ENCODE measurements at places on chromosomes 5 and 9. TPM values are rescaled to one million over a fixed set of nuclear protein-coding genes. Genes with fewer than 3 reads are reported as not detected.

The FOXD4 gene
- 0.75 TPM for total RNA-seq

DNA sequence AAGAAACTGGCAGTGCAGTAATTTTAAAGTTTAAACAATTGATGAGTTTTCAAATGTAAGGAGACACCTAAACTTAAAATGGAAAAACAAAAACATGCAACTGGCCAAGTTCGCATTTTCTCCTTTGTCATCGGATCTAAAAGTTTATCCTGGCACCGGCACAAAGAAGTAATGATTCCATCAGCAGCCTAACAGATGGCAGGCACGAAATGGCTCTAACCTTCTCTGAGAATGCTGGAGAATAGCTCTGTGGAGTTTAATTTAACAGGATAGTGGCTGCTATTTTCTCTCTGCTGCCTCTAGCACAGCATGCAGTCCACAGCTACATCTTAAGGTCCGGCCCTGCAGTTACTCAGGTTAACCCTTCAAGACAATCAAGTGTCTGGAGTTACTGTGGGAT lies 82.2 kb downstream of the PRELID2 start:
- no peaks in the 10 kb centered on the region for H3K27me3 ChIP-seq
- DNase-seq: no peak
- H3K4me1 ChIP-seq: no peaks in the 10 kb centered on the region
- no peak overlapping the region for H3K4me3 ChIP-seq
- H3K36me3 ChIP-seq: no peaks in the 10 kb centered on the region
- H3K27ac ChIP-seq: no peak overlapping the region

DNA sequence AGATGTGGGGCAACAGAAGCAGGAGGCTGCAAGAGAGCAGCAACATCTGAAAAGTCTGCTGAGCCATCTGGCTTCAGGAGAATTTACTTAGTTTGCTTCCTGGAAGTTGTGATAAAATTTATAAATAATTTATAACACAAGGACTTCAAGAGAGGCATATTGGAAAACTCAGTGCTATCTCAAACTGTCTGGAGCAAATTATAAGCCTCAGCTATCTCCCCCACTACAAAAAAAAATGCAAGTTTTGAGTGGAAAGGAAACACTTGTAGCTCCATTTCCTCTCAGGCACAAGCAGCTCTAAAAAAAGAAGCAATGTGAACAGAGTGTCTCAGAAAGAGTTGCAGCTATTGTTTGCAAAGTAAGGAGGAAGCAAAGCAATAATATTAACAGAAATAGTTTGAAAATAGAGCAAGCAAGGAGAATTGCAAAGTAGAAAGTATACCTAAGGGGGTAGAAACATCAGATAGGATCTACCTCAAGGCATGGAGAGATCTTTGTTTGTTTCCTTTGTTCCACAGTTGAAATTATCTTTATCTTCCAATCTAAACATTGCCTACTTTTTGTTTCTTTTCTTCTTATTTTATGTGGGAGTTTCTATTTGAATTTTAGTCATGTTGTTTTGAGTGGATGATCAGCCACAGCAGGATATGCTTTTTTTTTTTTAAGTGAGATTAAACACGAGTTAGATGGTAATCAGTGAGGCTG lies 55.9 kb upstream of the IL6ST start:
- DNase-seq: no peak
- H3K27ac ChIP-seq: peak overlapping the region; percentile 44
- no peak overlapping the region for H3K4me3 ChIP-seq
- H3K4me1 ChIP-seq: peaks cover 23% of the 10 kb centered on the region
- no peaks in the 10 kb centered on the region for H3K27me3 ChIP-seq

GRCh38 chr9:2663461-2664173 lies 42.0 kb downstream of the VLDLR start:
- H3K27ac ChIP-seq: no peak overlapping the region
- H3K36me3 ChIP-seq: no peaks in the 10 kb centered on the region

- no peaks in the 10 kb centered on the region for H3K4me1 ChIP-seq
- DNase-seq: no peak
- no peak overlapping the region for H3K4me3 ChIP-seq
- no peaks in the 10 kb centered on the region for H3K27me3 ChIP-seq
Measured at GRCh38 chr5:69084195-69084594, 9.6 kb upstream of the SLC30A5 start.

- no peak overlapping the region for H3K27ac ChIP-seq
- no peaks in the 10 kb centered on the region for H3K36me3 ChIP-seq
- no peak overlapping the region for H3K4me3 ChIP-seq
- no peaks in the 10 kb centered on the region for H3K27me3 ChIP-seq
Measured at GRCh38 chr5:9429691-9430215, 116.1 kb downstream of the SEMA5A start.

- no peak within 1 kb of the TSS for H3K4me3 ChIP-seq
- H3K27me3 ChIP-seq: no peaks in the 10 kb centered on the region
- no peaks in the 10 kb centered on the region for H3K36me3 ChIP-seq
- H3K27ac ChIP-seq: no peak within 1 kb of the TSS
- no peaks in the 10 kb centered on the region for H3K4me1 ChIP-seq
- no peak for DNase-seq
Measured at GRCh38 chr5:170783498-170784247, at the start of gene GABRP. Gene GABRP (plus strand): TSS chr5:170783725. CDS start chr5:170788616, 4,891 bp downstream.

DNA sequence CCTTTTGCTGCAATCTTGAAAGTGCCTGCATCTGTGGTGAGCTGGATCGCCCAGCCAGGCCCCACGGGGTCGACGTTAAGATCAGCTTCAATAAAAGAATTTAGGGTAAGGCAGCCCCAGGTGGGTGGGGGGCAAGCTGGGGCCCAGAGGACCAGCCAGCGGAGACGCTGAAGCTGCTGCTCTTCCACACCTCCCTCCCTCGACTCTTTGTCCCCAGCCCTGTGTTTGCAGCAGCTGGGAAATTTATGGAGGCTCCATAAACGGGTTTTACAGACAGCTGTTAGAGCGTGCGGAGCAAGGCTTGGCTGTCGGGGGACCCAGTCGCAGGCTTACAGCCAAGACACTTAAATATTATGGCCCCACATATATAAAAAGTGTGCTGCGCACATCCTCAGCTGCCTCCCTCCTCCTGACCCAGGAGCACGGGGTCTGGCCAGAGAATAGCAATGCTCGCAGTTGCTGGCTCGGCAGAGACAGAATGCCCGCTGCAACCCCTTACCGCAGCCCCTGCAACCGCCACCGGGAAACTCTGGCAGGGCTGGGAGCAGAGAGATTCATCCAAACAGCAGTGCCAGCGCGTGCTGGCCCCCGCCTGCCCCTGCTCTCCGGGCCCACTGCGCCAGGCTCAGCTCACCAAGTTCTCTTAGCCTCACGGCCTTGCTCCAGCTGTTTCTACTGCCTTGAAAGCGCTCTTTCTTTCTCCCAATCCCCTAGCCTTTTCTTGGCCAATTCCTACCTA lies 28.4 kb upstream of the MVB12B start:
- peaks cover 5% of the 10 kb centered on the region for H3K4me1 ChIP-seq
- H3K4me3 ChIP-seq: no peak overlapping the region
- no peaks in the 10 kb centered on the region for H3K36me3 ChIP-seq
- DNase-seq: no peak
- no peaks in the 10 kb centered on the region for H3K27me3 ChIP-seq

The OR1J2 gene
- not detected for total RNA-seq

DNA sequence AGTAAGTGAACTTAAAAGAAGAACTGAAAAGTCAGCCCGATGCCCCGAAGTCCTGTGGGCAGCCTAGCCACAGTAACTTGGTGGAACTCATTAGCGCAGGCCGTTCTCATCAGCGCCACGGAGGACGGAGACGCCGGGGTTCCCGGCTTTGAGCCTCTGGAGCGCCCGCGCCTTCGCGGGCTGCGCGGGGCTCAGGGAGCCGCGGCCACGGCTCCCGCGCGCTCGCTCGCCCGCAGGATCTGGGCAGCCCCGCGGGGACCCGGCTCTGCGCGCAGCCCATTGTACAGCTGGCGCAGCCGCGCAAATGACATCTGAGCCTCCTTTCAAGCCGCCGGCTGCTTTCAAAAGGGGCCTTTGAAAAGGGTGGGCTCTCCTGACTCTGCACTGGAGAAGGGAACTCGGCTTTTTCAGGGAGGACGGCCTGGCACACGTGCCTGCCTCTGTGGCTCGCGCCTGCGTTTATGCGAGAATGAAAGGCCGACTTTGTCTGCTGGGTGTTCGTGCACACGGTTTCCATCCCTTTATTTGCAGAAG lies 40.7 kb downstream of the TLR4 start:
- peak overlapping the region; percentile 28 for H3K4me3 ChIP-seq
- H3K27me3 ChIP-seq: no peaks in the 10 kb centered on the region
- H3K27ac ChIP-seq: no peak overlapping the region
- no peaks in the 10 kb centered on the region for H3K4me1 ChIP-seq
- peak; percentile 60 for DNase-seq

GRCh38 chr5:172719211-172719610 lies 51.8 kb downstream of the DUSP1 start:
- H3K27me3 ChIP-seq: no peaks in the 10 kb centered on the region
- DNase-seq: no peak
- H3K4me1 ChIP-seq: peaks cover 56% of the 10 kb centered on the region
- no peak overlapping the region for H3K27ac ChIP-seq
- no peaks in the 10 kb centered on the region for H3K36me3 ChIP-seq

DNA sequence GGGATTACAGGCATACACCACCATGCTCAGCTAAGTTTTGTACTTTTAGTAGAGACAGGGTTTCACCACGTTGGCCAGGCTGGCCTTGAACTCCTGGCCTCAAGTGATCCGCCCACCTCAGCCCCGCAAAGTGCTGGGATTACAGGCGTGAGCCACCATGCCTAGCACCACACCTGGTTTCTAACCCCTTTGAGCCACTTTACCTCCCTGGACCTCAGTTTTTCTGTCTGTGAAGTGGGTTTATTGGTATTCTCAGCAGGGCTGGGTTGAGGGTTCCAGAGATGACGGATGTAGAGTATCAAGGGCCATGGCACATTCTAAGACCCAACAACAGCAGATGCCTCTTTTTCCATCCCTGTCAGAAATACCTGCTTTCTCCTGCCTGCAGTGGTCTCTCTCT lies 38.6 kb downstream of the AMBP start:
- H3K27me3 ChIP-seq: no peaks in the 10 kb centered on the region
- H3K4me1 ChIP-seq: no peaks in the 10 kb centered on the region
- H3K36me3 ChIP-seq: peaks cover 25% of the 10 kb centered on the region
- H3K4me3 ChIP-seq: no peak overlapping the region

GRCh38 chr9:7375013-7375511 lies 424.5 kb downstream of the DMAC1 start:
- H3K4me1 ChIP-seq: peaks cover 12% of the 10 kb centered on the region
- DNase-seq: no peak
- no peaks in the 10 kb centered on the region for H3K36me3 ChIP-seq
- H3K4me3 ChIP-seq: no peak overlapping the region
- H3K27me3 ChIP-seq: no peaks in the 10 kb centered on the region

The MARCHF3 gene
- 11.1 TPM for total RNA-seq

The IRGM gene
- total RNA-seq: not detected

GRCh38 chr9:60546406-60546805 lies 367.8 kb upstream of the SPATA31A5 start:
- no peaks in the 10 kb centered on the region for H3K36me3 ChIP-seq
- DNase-seq: no peak
- no peak overlapping the region for H3K27ac ChIP-seq
- no peaks in the 10 kb centered on the region for H3K4me1 ChIP-seq
- H3K4me3 ChIP-seq: no peak overlapping the region
- no peaks in the 10 kb centered on the region for H3K27me3 ChIP-seq

DNA sequence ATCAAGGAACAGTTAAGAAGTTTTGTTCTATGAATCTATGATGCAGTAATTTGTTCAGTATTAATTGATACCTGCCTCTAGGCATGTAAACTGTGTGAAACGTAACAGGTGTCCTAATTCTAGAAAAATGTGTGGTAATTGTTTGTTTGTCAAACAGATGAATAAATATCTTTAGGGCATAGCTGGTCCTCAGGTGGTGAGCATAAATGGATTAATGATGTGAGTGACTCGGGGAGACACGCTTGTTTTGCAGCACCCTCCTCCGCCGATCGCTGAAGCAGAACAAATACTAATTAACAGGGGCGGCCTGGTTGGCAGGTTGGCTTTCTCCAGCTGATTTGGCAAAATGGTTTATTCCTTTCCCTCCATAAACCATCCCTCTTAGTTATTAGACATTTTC lies 88.8 kb downstream of the TLE4 start:
- H3K27me3 ChIP-seq: no peaks in the 10 kb centered on the region
- H3K4me3 ChIP-seq: no peak overlapping the region
- peaks cover 5% of the 10 kb centered on the region for H3K4me1 ChIP-seq
- no peak overlapping the region for H3K27ac ChIP-seq

The CCNI2 gene
- total RNA-seq: 0.55 TPM

The UBAC1 gene
- 30.1 TPM for total RNA-seq

DNA sequence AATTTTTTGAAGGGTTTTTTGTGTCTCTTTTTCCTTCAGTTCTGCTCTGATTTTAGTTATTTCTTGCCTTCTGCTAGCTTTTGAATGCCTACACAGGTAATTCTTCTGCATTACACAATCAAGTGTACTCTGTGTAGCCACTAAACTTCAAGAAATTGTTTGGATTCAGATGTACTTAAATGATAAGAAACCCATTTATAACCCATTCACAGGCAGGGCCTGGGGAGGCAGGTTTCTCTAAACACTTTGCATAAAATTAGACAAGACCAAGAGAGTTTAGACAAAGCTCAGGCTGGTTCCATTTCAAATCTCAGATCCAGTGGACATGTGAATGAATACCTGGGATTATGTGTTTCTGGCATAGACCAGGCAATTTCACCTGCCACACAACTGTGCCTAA lies 41.3 kb upstream of the SEMA5A start:
- no peaks in the 10 kb centered on the region for H3K36me3 ChIP-seq
- no peak overlapping the region for H3K27ac ChIP-seq
- H3K27me3 ChIP-seq: no peaks in the 10 kb centered on the region
- DNase-seq: no peak
- no peak overlapping the region for H3K4me3 ChIP-seq

DNA sequence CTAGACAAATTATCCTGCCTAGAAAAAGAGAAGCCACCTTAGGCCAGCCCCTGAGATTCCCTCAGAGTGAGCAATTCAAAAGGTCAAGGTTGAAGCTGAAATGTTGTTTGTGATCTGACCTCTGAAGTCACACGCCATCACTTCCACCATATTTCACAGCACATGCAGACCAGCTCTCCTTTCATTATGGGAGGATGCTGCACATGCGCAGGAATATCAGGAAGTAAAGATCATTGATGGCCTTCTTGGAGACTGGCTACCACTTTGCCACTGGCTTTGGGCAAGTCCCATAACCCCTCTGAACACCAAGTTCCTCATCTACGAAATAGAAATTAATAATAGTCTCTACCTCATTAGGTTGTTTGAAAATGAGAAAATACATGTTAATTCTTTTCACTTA lies 39.5 kb downstream of the CDO1 start:
- H3K27me3 ChIP-seq: no peaks in the 10 kb centered on the region
- no peaks in the 10 kb centered on the region for H3K36me3 ChIP-seq
- H3K27ac ChIP-seq: no peak overlapping the region
- no peaks in the 10 kb centered on the region for H3K4me1 ChIP-seq
- no peak overlapping the region for H3K4me3 ChIP-seq

DNA sequence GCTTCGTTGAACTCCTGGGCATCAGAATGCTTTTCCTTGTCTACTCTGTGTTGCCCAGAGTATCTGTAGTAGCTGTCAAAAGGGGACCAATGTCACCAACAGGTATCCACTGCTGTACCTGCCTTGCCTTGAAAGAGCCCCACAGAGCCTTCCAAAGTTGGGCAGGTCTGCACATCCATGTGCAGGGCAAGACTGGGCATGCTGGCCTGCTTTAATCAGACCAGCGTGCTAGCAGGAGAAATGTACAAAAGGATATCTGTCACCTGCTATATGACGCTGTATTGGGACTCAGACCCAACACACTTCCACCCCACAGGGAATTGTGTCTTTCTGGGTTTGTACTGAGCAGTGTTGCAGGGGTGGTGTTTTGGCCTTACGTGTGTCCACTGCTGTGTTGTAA lies 11.9 kb downstream of the DELE1 start:
- no peak overlapping the region for H3K27ac ChIP-seq
- no peaks in the 10 kb centered on the region for H3K27me3 ChIP-seq
- H3K4me1 ChIP-seq: no peaks in the 10 kb centered on the region
- H3K36me3 ChIP-seq: peaks cover 90% of the 10 kb centered on the region
- DNase-seq: no peak
